Spinal cord (tissue), 10 donors: ENCODE measurements at places on chromosomes 6 and 20. TPM values are rescaled to one million over a fixed set of nuclear protein-coding genes. Genes with fewer than 3 reads are reported as not detected.

RNF114 gene
- 61.2 TPM for total RNA-seq

DNA sequence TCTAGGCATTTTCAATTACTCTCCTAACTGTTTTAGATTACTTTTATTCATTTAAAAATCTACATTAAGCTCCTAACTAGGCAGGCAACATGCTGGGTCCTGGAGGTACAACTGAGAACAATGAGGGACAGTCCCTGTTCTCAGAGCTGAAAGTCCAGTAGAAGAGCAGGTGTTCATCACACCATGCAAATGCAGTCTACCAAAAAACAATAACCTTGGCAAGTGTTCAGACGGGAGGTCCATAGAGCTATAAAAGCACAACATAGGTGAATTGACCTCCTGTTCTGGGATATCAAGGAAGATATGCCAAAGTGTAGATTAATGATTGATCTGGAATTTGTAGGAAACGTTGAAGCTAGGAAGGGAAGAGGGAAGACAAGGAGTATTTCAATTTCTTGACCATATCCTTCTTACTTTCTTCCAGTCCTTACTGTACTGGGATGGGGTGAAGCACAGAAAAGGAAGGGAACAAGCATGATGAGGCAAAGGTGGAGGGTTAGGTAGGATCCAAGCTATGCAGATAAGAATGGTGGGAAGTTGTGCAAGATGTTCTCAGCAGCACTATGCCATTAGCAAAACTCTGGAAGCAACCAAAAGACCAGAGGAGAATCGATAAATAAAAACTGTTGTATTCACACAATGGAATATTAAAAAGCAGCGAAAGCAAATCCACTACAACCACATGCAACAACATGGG, 485.7 kb upstream of the JARID2 start:
- no peaks in the 10 kb centered on the region for H3K27me3 ChIP-seq
- no peaks in the 10 kb centered on the region for H3K4me1 ChIP-seq
- no peaks in the 10 kb centered on the region for H3K36me3 ChIP-seq
- H3K4me3 ChIP-seq = no peak overlapping the region

SERINC3 gene
- 86.9 TPM for total RNA-seq

- H3K27me3 ChIP-seq = no peaks in the 10 kb centered on the region
- no peaks in the 10 kb centered on the region for H3K36me3 ChIP-seq
- no peak overlapping the region for H3K4me3 ChIP-seq
- no peak overlapping the region for H3K27ac ChIP-seq
- H3K4me1 ChIP-seq = no peaks in the 10 kb centered on the region
These were observed 22.3 kb downstream of the TULP4 start for GRCh38 chr6:158334534-158334933.

KCNG1 gene
- total RNA-seq = 2.6 TPM

RNF39 gene
- not detected for total RNA-seq

RAMACL gene
- total RNA-seq = 1.3 TPM

- no peaks in the 10 kb centered on the region for H3K4me1 ChIP-seq
- DNase-seq = no peak
- H3K36me3 ChIP-seq = peaks cover 17% of the 10 kb centered on the region
- no peaks in the 10 kb centered on the region for H3K27me3 ChIP-seq
These were observed 73.5 kb downstream of the PHF3 start for GRCh38 chr6:63709148-63709547.

PTPRK gene
- 63.4 TPM for total RNA-seq

GRCh38 chr6:111228094-111228493, 140.8 kb downstream of the SLC16A10 start:
- H3K27me3 ChIP-seq = no peaks in the 10 kb centered on the region
- H3K4me1 ChIP-seq = no peaks in the 10 kb centered on the region
- no peaks in the 10 kb centered on the region for H3K36me3 ChIP-seq
- no peak overlapping the region for H3K27ac ChIP-seq

DNA sequence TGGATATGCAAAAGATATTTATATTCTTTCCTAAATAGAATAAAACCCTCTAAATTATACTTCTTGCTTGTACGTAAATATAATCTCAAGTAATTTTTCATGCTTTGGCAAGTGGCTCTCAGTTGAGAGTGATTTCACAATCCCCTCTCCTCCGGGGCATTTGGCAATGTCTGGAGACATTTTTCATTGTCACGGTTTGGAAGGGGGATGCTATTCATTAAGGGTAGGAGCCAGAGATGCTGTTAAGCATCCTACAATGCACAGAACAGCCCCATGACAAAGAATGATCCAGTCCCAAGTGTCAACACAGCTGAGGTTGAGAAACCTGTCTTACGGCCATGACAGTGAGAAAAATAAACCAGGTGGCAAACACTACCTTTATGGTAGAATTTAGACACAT, 75.7 kb downstream of the AGPAT4 start:
- peak; percentile 22 for DNase-seq
- peaks cover 3% of the 10 kb centered on the region for H3K36me3 ChIP-seq
- peaks cover 11% of the 10 kb centered on the region for H3K4me1 ChIP-seq
- no peak overlapping the region for H3K4me3 ChIP-seq
- H3K27me3 ChIP-seq = no peaks in the 10 kb centered on the region
- no peak overlapping the region for H3K27ac ChIP-seq

PDCD2 gene
- total RNA-seq = 36.6 TPM

GRCh38 chr20:61355585-61355984, 103.5 kb downstream of the CDH4 start:
- H3K27me3 ChIP-seq = peaks cover 3% of the 10 kb centered on the region
- H3K4me3 ChIP-seq = no peak overlapping the region
- no peak for DNase-seq

DNA sequence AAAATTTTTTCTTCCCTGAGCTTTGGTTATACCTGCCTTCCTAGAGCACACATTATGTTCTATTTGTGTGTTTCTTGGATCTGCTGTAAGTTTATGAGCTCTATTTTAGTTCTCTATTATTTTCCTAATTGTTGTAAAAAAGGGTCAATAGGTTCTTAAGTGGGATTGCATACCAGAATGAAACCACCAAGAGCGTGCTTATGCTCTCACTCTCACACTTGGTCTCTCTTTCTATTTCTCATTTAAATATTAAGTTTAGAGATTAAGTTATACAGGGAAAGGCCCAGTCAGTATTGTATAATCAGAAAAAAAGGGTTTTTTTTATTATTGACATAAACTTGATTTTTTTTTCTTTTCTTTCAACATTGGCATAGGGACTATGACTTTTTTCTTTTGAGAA, 96.8 kb downstream of the RIMS1 start:
- no peaks in the 10 kb centered on the region for H3K4me1 ChIP-seq
- no peak overlapping the region for H3K27ac ChIP-seq
- no peaks in the 10 kb centered on the region for H3K36me3 ChIP-seq
- H3K4me3 ChIP-seq = no peak overlapping the region

DNA sequence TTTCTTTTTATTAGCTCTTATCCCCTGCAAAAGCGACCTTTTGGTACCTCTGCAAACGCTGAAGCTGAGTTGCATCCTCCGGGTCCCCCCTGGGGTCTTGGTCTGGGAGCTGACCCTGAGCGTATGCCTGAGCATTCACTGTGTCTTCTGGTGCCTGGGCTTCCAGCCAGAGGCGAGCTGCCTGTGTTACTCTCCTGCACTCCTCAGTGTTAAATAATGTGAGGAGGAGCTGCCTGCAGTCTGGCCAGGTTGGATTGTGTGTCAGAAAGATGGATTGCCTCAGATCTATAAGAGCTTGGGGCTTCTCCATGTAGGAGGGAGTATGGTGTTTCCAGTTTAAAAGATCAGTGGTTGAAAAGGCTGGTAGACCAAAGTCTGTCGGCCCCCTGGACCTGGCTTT, 8.7 kb upstream of the GMPR start:
- H3K27me3 ChIP-seq = peaks cover 25% of the 10 kb centered on the region
- peak; percentile 46 for DNase-seq
- no peak overlapping the region for H3K27ac ChIP-seq
- H3K4me1 ChIP-seq = peaks cover 14% of the 10 kb centered on the region
- H3K4me3 ChIP-seq = no peak overlapping the region

DNA sequence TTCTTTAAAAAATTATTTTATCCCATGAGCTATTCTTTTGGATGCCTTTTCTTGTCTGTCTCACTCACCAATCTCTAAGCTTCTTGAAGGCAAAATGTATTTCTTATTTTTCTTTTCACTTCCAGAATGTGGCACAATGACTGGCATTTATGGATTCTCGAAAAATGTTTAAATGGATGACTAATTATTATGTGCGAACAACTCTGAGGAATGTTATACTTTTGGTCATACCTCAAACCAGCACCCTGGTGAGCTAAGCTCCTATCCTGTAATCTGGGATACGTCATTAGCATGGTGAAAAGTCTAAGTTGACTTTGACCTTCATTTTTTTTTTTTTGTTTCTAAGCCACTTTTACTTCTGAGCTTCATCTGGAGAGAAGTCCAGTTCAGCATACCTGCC, 214.0 kb upstream of the CEP162 start:
- no peaks in the 10 kb centered on the region for H3K4me1 ChIP-seq
- no peaks in the 10 kb centered on the region for H3K36me3 ChIP-seq
- no peaks in the 10 kb centered on the region for H3K27me3 ChIP-seq
- DNase-seq = no peak
- H3K4me3 ChIP-seq = no peak overlapping the region

DNA sequence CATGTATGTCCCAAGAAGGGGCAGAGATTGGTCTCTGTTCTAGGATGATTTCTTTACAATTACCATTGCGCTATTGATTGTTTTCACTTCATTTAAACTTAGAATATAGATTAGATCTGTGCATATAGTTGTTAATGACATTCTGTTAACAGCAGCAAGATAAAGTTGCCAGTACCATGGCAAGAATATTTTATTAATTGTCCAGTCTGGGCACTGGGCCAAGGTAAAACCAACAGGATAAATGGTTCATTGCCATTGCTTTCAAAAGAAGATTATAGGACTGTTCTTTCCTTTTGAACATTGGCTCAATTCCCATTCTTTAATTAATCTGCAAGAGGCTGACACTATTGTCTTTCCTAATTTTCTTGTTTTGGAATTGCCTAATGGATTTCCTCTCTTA, 592.4 kb downstream of the RFPL4B start:
- H3K4me3 ChIP-seq = no peak overlapping the region
- H3K27ac ChIP-seq = no peak overlapping the region
- peak; percentile 5 for DNase-seq
- H3K36me3 ChIP-seq = no peaks in the 10 kb centered on the region
- H3K4me1 ChIP-seq = no peaks in the 10 kb centered on the region

- no peaks in the 10 kb centered on the region for H3K27me3 ChIP-seq
- peaks cover 57% of the 10 kb centered on the region for H3K36me3 ChIP-seq
- DNase-seq = no peak
- H3K4me1 ChIP-seq = no peaks in the 10 kb centered on the region
These were observed 8.8 kb downstream of the TRIM27 start for GRCh38 chr6:28914941-28915340.

- H3K4me1 ChIP-seq = peaks cover 23% of the 10 kb centered on the region
- H3K27ac ChIP-seq = no peak overlapping the region
- no peaks in the 10 kb centered on the region for H3K36me3 ChIP-seq
- H3K27me3 ChIP-seq = no peaks in the 10 kb centered on the region
- DNase-seq = no peak
These were observed 97.0 kb downstream of the KCNB1 start for GRCh38 chr20:49385465-49385864.

DNA sequence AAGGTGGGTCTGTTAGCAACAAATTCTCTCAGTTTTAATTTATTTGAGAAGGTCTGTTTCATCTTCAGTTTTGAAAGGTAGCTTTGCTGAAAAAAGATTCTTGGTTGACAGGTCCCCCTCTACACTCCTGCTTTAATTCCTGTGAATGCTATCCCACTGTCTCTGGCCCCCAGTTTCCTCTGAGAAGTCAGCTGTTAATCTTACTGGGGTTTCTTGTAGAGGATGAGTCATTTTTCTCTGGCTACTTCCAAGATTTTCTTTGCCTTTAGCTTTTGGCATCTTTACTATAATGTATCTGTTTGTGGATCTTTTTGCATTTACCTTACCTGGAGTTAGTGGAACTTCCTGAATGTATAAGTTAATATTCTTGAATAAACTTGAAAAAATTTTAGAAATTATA, 122.7 kb downstream of the MMS22L start:
- H3K4me1 ChIP-seq = no peaks in the 10 kb centered on the region
- no peaks in the 10 kb centered on the region for H3K27me3 ChIP-seq

- no peak for DNase-seq
- H3K27me3 ChIP-seq = no peaks in the 10 kb centered on the region
- H3K4me1 ChIP-seq = peaks cover 1% of the 10 kb centered on the region
- peaks cover 6% of the 10 kb centered on the region for H3K36me3 ChIP-seq
- H3K4me3 ChIP-seq = no peak overlapping the region
These were observed 193.7 kb downstream of the EYA2 start for GRCh38 chr20:47088335-47088734.
